ENCODE measurements at places on chromosomes 1 and 21. TPM values are rescaled to one million over a fixed set of nuclear protein-coding genes. Genes with fewer than 3 reads are reported as not detected.

DNA sequence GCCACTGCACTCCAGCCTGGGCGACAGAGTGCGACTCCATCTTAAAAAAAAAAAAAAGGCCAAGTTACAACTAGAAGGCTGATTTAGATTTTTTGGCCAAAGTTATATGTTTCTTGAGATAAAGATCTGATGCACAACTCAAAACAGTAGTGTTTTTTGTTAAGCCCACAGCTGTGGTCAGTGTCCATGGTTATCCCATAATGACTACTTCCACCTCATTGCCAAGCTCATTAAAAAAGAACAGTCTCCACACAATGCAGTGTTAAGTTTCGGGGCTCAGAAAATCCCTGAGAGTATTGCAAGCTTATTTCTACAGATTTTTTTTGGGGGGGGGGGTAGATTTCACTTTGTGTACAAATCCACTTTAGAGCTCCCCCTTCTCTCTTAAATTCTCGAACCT is 120.5 kb downstream of the RUNX1 start:
- no peak overlapping the region for H3K4me3 ChIP-seq
- no peaks in the 10 kb centered on the region for H3K27me3 ChIP-seq
- no peaks in the 10 kb centered on the region for H3K36me3 ChIP-seq
- no peak overlapping the region for H3K27ac ChIP-seq

GRCh38 chr1:232440325-232441035 is 189.5 kb downstream of the SIPA1L2 start:
- DNase-seq: no peak
- peaks cover 55% of the 10 kb centered on the region for H3K36me3 ChIP-seq
- peaks cover 22% of the 10 kb centered on the region for H3K4me1 ChIP-seq
- peak overlapping the region; percentile 9 for H3K27ac ChIP-seq

- no peaks in the 10 kb centered on the region for H3K4me1 ChIP-seq
- H3K27ac ChIP-seq: no peak overlapping the region
- no peak overlapping the region for H3K4me3 ChIP-seq
- no peaks in the 10 kb centered on the region for H3K27me3 ChIP-seq
- no peaks in the 10 kb centered on the region for H3K36me3 ChIP-seq
- no peak for DNase-seq
Measured at GRCh38 chr1:223482766-223483165, 89.6 kb downstream of the CCDC185 start.

- no peaks in the 10 kb centered on the region for H3K4me1 ChIP-seq
- H3K36me3 ChIP-seq: no peaks in the 10 kb centered on the region
- no peak for DNase-seq
- H3K27me3 ChIP-seq: no peaks in the 10 kb centered on the region
- H3K27ac ChIP-seq: no peak overlapping the region
Measured at GRCh38 chr1:206930210-206930798, 8.6 kb upstream of the FCMR start.

DNA sequence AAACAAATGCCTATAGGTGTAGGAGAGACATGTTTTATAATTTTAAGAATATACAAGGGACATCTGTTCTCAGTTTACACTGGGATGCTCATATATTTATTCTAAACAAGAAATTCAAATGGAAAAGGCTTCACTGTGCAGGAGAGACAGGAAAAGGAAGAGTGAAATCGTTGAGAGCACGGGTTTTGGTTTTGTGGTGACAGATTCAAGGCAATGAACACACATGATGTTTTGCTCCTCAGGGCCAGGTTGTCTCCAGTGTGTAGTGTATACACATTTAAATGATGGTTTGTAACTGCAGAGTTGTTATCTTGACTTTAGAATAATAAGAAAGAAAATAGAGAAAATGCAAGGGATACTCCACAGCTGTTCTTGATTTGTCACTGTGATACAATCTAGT is 73.7 kb downstream of the S1PR1 start:
- H3K36me3 ChIP-seq: no peaks in the 10 kb centered on the region
- H3K27ac ChIP-seq: no peak overlapping the region
- H3K4me3 ChIP-seq: no peak overlapping the region

- H3K27me3 ChIP-seq: no peaks in the 10 kb centered on the region
- no peaks in the 10 kb centered on the region for H3K36me3 ChIP-seq
- no peaks in the 10 kb centered on the region for H3K4me1 ChIP-seq
- DNase-seq: no peak
Measured at GRCh38 chr1:1946540-1946939, 27.5 kb upstream of the TMEM52 start.

DNA sequence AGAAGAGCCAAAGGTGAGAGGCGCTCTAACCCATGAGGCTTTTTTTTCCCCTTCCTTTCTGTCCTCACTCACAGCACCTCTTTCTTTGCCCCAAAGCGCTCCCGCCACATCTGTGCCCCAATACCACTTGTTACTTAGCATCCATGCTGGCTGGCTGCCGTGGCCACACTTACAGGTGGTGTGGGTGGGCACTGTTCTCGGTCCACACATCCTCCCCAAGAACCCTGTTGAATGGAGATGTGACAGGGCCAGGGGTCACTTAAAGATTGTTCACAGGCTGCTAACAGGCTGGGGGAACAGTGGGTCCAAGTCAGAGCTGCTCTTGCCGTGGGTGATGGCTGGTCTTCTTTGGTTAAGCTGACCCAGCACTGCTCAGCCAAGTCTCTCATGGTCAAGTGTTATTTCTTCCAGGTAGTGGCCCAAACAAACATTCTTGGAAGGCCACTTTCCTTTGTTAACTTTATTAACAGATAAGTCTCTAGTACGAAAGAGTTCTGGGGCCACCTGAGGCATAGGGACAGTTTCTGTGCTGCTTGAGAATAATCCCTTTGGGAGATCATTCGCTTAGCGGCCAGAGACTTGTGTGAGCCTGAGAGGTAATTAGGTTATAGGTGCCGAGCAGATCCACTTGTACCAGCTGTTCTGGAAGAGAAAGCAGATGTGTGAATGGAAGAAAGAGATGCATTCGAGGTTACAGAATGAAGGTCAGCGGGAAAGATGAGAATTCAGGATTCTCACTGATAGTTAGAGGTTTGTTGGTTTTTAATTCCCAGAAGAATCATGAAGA is 62.6 kb upstream of the IRF2BP2 start:
- H3K36me3 ChIP-seq: no peaks in the 10 kb centered on the region
- DNase-seq: no peak
- no peaks in the 10 kb centered on the region for H3K27me3 ChIP-seq
- H3K4me1 ChIP-seq: no peaks in the 10 kb centered on the region
- H3K4me3 ChIP-seq: no peak overlapping the region

- H3K36me3 ChIP-seq: no peaks in the 10 kb centered on the region
- no peak overlapping the region for H3K27ac ChIP-seq
- no peak for DNase-seq
- H3K27me3 ChIP-seq: no peaks in the 10 kb centered on the region
Measured at GRCh38 chr1:62307895-62308492, 11.2 kb downstream of the KANK4 start.

- no peak overlapping the region for H3K27ac ChIP-seq
- H3K4me3 ChIP-seq: no peak overlapping the region
- no peaks in the 10 kb centered on the region for H3K27me3 ChIP-seq
Measured at GRCh38 chr1:2344744-2345296, 46.5 kb downstream of the MORN1 start.

GRCh38 chr1:109197158-109198042 is 16.3 kb upstream of the SARS1 start:
- DNase-seq: peak; percentile 76
- H3K27me3 ChIP-seq: no peaks in the 10 kb centered on the region
- no peaks in the 10 kb centered on the region for H3K36me3 ChIP-seq
- peak overlapping the region; percentile 53 for H3K27ac ChIP-seq
- no peak overlapping the region for H3K4me3 ChIP-seq

- H3K4me1 ChIP-seq: no peaks in the 10 kb centered on the region
- no peaks in the 10 kb centered on the region for H3K27me3 ChIP-seq
- H3K27ac ChIP-seq: no peak overlapping the region
- no peak overlapping the region for H3K4me3 ChIP-seq
Measured at GRCh38 chr21:43188181-43188580, 19.4 kb downstream of the CRYAA start.

- no peak overlapping the region for H3K4me3 ChIP-seq
- no peaks in the 10 kb centered on the region for H3K4me1 ChIP-seq
- H3K27ac ChIP-seq: no peak overlapping the region
- no peaks in the 10 kb centered on the region for H3K36me3 ChIP-seq
- no peak for DNase-seq
- no peaks in the 10 kb centered on the region for H3K27me3 ChIP-seq
Measured at GRCh38 chr1:107318932-107319331, 178.1 kb downstream of the NTNG1 start.

DNA sequence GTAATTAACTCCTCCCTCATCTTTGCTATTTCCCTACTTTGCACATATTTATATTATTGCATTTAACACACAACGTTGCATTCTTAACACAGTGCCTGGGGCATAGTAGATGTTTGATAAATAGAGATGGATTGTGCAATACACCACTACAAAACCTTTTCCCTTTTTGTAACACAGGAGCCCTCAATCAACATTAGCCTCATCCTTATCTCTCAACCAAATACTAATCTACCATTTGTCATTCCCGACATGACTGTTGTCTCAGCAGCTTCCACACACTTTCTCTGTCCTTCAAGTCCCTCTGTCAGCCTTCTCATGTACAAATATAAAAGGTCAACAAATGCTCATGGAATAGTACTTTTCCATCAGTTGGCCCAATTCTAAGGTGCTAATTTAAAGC is 78.9 kb upstream of the KCNK2 start:
- no peak overlapping the region for H3K27ac ChIP-seq
- no peaks in the 10 kb centered on the region for H3K36me3 ChIP-seq
- DNase-seq: no peak
- no peaks in the 10 kb centered on the region for H3K4me1 ChIP-seq

DNA sequence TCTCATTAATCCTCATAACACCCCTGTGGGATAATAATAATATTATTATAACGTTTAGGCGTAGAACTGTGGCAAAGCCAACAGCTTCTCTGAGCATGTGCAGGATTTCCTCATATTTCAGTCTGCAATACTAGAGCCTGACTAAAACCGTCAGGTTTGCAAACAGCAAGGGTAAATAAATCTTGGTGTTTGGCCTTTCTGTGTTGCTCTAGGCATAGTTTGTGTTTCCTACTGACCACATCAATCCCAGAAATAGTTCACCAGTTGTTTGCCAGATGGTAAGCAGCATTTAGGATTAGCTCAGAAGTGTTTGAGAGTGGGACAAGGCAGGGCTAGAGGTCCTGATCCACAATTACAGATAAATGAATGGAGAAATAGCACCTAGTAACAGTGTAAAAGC is 2.8 kb upstream of the KCNA3 start:
- no peaks in the 10 kb centered on the region for H3K36me3 ChIP-seq
- H3K4me3 ChIP-seq: no peak overlapping the region
- no peaks in the 10 kb centered on the region for H3K4me1 ChIP-seq
- H3K27ac ChIP-seq: no peak overlapping the region
- DNase-seq: no peak

DNA sequence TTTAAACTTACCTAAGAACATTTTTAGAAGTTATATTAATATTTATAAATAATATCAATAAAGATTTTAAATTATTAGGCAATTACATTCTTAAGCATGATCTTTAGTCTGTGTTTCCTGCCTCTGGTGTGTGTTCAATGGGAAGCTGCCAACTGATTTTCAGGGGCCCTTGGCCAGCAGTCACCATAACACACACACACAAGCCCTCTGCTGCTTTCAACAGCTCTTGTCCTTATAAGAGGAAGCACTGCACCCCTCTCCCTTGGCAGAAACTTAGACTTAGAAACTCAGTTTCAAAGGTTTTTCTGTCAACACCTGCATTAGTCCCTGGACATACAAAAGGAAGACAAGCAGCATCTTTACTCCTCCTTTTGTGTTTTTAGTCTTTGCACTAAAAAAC is 81.4 kb downstream of the VAV3 start:
- H3K27me3 ChIP-seq: no peaks in the 10 kb centered on the region
- no peaks in the 10 kb centered on the region for H3K36me3 ChIP-seq
- no peak for DNase-seq

DNA sequence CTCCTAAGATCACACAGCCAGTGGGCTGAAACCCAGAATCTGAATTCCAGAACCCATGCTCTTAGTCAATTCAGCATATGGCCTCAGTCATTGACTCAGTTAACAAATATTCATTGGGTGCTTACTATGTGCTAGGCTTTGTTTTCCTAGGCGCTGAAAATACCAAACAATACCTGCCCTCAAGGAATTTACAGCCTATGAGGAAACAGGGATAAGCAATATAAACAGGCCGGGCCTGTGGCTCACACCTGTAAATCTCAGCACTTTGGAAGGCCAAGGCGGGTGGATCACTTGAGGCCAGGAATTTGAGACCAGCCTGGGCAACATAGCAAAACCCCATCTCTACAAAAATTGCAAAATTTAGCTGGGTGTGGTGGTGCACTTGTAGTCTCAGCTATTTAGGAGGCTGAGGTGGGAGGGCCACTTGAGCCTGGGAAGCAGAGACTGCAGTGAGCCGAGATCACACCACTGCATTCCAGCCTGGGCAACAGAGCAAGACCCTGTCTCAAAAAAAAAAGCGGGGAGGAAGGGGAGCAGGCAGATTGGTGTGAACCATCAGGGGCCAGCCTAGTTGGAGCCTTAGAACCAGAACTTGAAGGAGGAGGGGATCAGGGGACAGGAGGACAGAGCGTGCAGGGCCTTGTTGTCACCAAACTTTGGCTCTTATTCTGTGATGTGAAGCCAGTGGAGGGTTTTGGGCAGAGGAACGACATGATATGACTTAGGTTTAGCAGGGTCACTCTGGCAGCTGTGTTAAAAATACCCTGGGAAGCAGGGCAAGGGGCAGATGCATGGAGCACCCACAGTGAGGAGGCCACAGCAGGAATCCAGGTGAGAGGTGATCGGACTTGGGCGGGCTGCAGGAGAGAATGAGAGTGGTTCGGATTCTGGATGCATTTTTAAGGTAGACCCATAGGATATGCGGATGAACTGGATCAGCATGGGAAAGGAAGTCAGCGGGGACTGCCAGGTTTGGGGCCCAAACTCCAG is 5.8 kb downstream of the TINAGL1 start:
- peak overlapping the region; percentile 92 for H3K27ac ChIP-seq
- peak overlapping the region; percentile 2 for H3K4me3 ChIP-seq
- H3K36me3 ChIP-seq: peaks cover 55% of the 10 kb centered on the region
- H3K4me1 ChIP-seq: no peaks in the 10 kb centered on the region
- H3K27me3 ChIP-seq: no peaks in the 10 kb centered on the region

DNA sequence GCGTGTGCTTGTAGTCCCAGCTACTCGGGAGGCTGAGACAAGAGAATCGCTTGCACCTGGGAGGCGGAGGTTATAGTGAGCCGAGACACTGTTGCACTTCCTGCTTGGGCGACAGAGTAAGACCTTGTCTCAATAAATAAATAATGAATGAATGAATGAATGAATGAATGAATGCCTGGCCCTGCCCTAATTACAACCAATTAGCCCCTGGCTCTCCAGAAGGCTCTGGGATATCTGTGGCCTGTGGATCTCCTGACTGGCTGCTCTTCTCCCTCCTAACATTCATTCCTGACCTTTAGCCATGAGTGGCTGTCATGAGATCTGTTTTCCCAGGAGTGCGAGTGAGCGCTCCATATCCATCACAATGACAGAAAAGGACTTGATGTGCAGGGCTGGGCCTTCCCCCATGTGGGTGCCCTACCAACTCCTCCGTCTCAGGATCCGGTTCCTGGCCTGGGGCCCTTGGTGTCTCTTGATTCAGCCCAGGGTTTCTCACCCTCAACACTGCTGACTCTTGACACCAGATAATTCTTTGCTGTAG is 243.6 kb upstream of the TMEM51 start:
- no peak overlapping the region for H3K4me3 ChIP-seq
- no peak for DNase-seq
- H3K27ac ChIP-seq: no peak overlapping the region
- H3K36me3 ChIP-seq: no peaks in the 10 kb centered on the region

- H3K36me3 ChIP-seq: no peaks in the 10 kb centered on the region
- DNase-seq: no peak
- no peaks in the 10 kb centered on the region for H3K27me3 ChIP-seq
- no peaks in the 10 kb centered on the region for H3K4me1 ChIP-seq
Measured at GRCh38 chr1:36576118-36576517, 93.4 kb upstream of the CSF3R start.

TMEM9 gene
- total RNA-seq: 41.8 TPM

NADK gene
- 51.5 TPM for total RNA-seq

CCDC17 gene
- total RNA-seq: 0.52 TPM

RGSL1 gene
- total RNA-seq: not detected

CCDC27 gene
- total RNA-seq: not detected

TEX38 gene
- not detected for total RNA-seq

IL20 gene
- 0.20 TPM for total RNA-seq

All from right atrium auricular region (tissue), 2 donors.